ENCODE measurements at places on chromosomes 3 and 15. TPM values are rescaled to one million over a fixed set of nuclear protein-coding genes. Genes with fewer than 3 reads are reported as not detected.

The STARD9 gene
- total RNA-seq = 125 TPM

The PLSCR5 gene
- total RNA-seq = not detected

The NAALADL2 gene
- total RNA-seq = 6.0 TPM

The SCN11A gene
- 3.0 TPM for total RNA-seq

The PIGZ gene
- 8.6 TPM for total RNA-seq

The BAHD1 gene
- total RNA-seq = 16.3 TPM

The PIAS1 gene
- total RNA-seq = 61.7 TPM

The LDHAL6B gene
- total RNA-seq = not detected

The PTH1R gene
- total RNA-seq = 9.0 TPM

The SNRK gene
- total RNA-seq = 47.9 TPM

The CCDC39 gene
- total RNA-seq = not detected

The B3GNT5 gene
- 4.2 TPM for total RNA-seq

The IMPG2 gene
- total RNA-seq = 1.4 TPM

The CPN2 gene
- not detected for total RNA-seq

The HGD gene
- not detected for total RNA-seq

The MUC20 gene
- 2.9 TPM for total RNA-seq

The NUTM1 gene
- total RNA-seq = not detected

The ECT2 gene
- total RNA-seq = 3.3 TPM

The RBP2 gene
- not detected for total RNA-seq

The RFC4 gene
- total RNA-seq = 16.4 TPM

The CCDC54 gene
- not detected for total RNA-seq

The TMEM158 gene
- total RNA-seq = 0.66 TPM

The SLC12A1 gene
- not detected for total RNA-seq

The SEMA5B gene
- 0.55 TPM for total RNA-seq

The COL8A1 gene
- 15.3 TPM for total RNA-seq

The DNAH12 gene
- total RNA-seq = not detected

The ZNF662 gene
- total RNA-seq = 18.6 TPM

The IL5RA gene
- not detected for total RNA-seq

The P2RY13 gene
- total RNA-seq = 0.81 TPM

The CPEB1 gene
- total RNA-seq = 13.2 TPM

The ANKRD63 gene
- not detected for total RNA-seq

The INSYN1 gene
- total RNA-seq = 5.1 TPM

All from sigmoid colon (tissue), 7 donors.